Mesendoderm (in vitro differentiated cells): ENCODE measurements at places on chromosomes 5 and 9.
A peak's percentile ranks its signal among the peaks of the same experiment; 100 is the strongest.

- no peaks in the 10 kb centered on the region for H3K27me3 ChIP-seq
- no peaks in the 10 kb centered on the region for H3K4me1 ChIP-seq
- H3K27ac ChIP-seq, result no peak overlapping the region
Observed at GRCh38 chr5:106601620-106602019, 1069.1 kb downstream of the EFNA5 start.

DNA sequence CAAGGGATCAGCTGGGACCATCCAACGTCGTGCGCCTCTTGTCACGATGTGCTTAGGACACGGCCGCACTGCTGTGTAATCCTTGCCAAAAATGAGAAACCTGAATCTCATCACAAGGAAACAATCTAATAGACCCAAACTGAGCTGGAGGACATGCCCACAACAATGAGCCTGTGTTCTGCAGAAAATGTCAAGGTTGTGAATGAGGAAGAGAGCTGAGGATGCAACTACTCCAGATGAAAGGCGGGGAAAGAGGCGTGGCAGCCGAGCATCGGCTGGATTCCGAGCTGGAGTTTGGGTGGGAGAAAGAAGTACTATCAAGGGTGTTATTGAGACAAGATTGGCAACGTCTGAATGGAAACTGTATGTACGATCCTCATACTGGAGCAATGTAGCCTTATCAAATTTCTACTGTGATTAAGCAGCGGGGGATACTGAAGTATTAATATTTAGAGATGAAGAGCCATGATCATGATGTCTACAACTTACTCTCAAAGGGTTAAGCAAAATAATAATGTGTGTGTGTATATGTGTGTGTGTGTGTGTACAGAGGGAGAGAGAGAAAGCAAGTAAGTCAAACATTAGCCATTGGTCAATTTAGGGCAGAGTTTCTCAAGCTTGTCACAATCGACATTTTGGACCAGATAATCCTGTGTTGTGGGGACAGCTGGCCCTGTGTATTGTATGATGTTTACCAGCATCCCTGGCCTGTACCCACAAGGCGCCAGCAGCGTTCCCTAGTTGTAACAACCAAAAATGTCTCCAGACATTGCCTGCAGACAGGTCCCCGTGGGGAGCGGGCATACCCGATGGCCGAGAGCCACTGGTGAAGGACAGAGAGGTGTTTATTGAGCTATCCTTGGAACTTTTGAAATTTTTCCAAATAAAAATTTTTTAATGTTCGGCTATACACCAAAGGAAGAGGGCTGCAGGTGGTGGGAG lies 46.5 kb downstream of the DUSP1 start:
- H3K4me3 ChIP-seq, result no peak overlapping the region
- no peak overlapping the region for H3K27ac ChIP-seq
- no peak for DNase-seq
- H3K27me3 ChIP-seq, result peaks cover 8% of the 10 kb centered on the region

DNA sequence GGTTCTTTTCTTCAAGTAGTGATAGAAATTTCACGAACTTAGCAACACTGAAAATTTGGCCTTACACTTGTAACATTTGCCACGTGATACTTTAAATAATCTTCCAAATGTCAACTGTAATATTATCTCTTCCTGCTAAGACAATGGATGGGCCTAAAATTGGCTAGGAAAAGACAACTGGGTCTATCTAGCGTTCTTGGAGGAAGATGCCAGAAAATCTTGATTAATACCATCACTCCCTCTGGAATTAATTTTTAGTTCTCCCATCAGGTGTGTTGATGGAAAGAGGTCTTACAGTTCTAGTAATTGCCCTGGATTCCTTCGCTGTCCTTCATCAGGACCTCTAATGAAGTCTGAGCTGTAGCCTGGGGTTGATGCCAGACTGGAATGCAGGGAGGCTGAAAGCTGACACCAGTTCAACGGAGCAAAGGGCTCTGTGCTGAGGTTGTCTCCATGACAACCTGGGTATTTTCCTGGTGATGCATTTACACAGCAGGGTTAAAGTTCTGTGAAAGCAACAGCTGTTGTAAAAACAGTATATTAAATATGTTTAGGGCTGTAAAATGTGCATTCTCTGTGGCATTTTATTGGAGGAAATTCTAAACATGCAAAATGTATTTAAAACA lies 92.3 kb downstream of the GAS1 start:
- no peaks in the 10 kb centered on the region for H3K27me3 ChIP-seq
- peak; percentile 97 for DNase-seq
- H3K4me1 ChIP-seq, result no peaks in the 10 kb centered on the region

- H3K4me1 ChIP-seq, result peaks cover 2% of the 10 kb centered on the region
- no peak overlapping the region for H3K4me3 ChIP-seq
- H3K27me3 ChIP-seq, result no peaks in the 10 kb centered on the region
- no peak overlapping the region for H3K27ac ChIP-seq
Observed at GRCh38 chr5:127335381-127335780, 44.8 kb downstream of the MEGF10 start.

GRCh38 chr9:88950341-88951154 lies 40.7 kb upstream of the S1PR3 start:
- H3K4me3 ChIP-seq, result no peak overlapping the region
- no peak for DNase-seq
- no peak overlapping the region for H3K27ac ChIP-seq
- no peaks in the 10 kb centered on the region for H3K36me3 ChIP-seq
- no peaks in the 10 kb centered on the region for H3K4me1 ChIP-seq

GRCh38 chr5:160260006-160260775 lies 30.9 kb downstream of the FABP6 start:
- H3K27ac ChIP-seq, result no peak overlapping the region
- no peak overlapping the region for H3K4me3 ChIP-seq
- peak; percentile 78 for DNase-seq
- H3K27me3 ChIP-seq, result no peaks in the 10 kb centered on the region
- no peaks in the 10 kb centered on the region for H3K4me1 ChIP-seq
- no peaks in the 10 kb centered on the region for H3K36me3 ChIP-seq

GRCh38 chr9:93011114-93011513 lies 47.4 kb upstream of the SUSD3 start:
- H3K27me3 ChIP-seq, result no peaks in the 10 kb centered on the region
- H3K36me3 ChIP-seq, result no peaks in the 10 kb centered on the region
- H3K27ac ChIP-seq, result no peak overlapping the region
- H3K4me1 ChIP-seq, result peaks cover 1% of the 10 kb centered on the region
- no peak for DNase-seq

GRCh38 chr5:132641241-132641723 lies 16.7 kb upstream of the IL13 start:
- DNase-seq, result no peak
- no peaks in the 10 kb centered on the region for H3K27me3 ChIP-seq
- no peaks in the 10 kb centered on the region for H3K4me1 ChIP-seq
- H3K27ac ChIP-seq, result no peak overlapping the region
- H3K4me3 ChIP-seq, result no peak overlapping the region

DNA sequence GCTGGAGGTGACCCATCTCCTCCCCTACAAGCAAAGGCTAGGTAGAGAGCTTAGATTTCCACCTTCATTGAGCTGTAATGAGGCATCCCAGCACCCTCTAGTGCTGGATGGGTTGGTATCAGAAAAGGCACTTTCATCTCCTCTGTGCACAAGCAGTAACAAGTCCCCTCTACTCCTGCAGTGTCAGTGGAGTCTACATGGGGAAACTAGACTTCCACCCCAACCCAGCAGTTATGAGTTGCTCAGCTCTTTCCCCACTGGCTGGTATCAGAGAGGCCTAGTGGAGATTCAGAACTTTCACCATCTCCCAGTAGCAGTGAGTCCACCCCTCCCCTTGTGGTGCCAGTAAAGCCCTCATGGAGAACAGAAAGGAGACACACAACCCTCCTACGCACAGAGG lies 17.9 kb downstream of the FCN1 start:
- H3K4me1 ChIP-seq, result no peaks in the 10 kb centered on the region
- H3K36me3 ChIP-seq, result no peaks in the 10 kb centered on the region
- no peak overlapping the region for H3K27ac ChIP-seq
- no peaks in the 10 kb centered on the region for H3K27me3 ChIP-seq

- H3K27me3 ChIP-seq, result no peaks in the 10 kb centered on the region
- H3K4me3 ChIP-seq, result no peak overlapping the region
- H3K4me1 ChIP-seq, result peaks cover 3% of the 10 kb centered on the region
- H3K27ac ChIP-seq, result no peak overlapping the region
Observed at GRCh38 chr9:16003785-16004184, 450.9 kb downstream of the CCDC171 start.

DNA sequence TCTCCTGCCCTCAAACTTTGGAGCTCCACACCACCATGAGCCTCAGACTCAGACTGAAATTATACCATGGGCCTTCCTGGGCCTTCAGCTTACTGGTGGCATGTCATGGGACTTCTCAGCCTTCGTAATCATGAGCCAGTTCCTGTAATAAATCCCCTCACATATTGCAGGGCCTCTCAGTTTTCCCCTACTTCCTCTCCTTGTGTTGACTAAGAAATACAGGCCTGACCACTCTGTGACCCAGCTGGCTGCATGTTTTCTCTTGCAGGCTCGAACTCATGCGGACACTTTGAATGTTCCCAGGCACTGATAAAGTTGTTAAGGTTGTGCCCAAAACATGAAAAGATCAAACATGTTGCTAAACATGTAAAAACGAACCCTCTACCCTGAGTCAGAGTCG lies 26.2 kb upstream of the SHC3 start:
- no peak overlapping the region for H3K4me3 ChIP-seq
- H3K27me3 ChIP-seq, result no peaks in the 10 kb centered on the region
- H3K4me1 ChIP-seq, result no peaks in the 10 kb centered on the region
- H3K36me3 ChIP-seq, result no peaks in the 10 kb centered on the region
- H3K27ac ChIP-seq, result no peak overlapping the region
- no peak for DNase-seq

DNA sequence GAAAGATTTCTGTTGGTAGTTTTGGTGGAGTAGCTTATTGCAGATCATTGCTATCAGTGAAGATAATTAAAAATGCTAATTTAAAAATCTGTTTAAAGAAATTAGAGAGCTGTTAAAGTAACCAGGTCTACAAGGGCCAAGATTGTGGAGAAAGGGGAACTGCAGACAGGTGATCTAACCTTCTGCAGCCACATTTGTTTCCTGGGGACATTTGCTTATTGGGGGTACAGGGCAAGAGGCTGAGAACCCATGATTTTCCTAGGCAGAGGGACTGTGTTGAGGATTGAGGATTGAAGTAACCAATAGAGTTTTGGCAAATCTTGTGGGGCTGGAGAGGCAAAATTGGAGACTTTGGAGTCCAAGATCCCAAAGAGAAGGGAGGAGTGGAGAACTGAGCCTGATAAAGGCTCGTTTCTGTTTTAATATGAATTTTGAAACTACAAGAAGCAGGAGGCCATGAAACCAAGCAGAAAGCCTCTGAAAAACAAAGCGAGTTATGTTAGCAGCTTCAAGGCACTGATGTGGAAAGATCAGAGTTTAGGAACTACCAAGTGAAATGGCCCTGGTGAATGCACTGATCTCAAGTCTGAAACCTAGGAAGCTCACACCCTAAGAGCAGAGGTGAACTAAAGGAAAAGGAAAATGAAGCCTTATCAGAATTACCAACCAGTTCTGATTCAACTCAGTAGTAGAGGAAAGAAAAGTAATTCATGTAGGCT lies 219.8 kb upstream of the C9orf72 start:
- no peak overlapping the region for H3K4me3 ChIP-seq
- no peak for DNase-seq
- H3K27me3 ChIP-seq, result no peaks in the 10 kb centered on the region
- no peak overlapping the region for H3K27ac ChIP-seq
- no peaks in the 10 kb centered on the region for H3K36me3 ChIP-seq

- no peaks in the 10 kb centered on the region for H3K27me3 ChIP-seq
- DNase-seq, result no peak
- H3K27ac ChIP-seq, result no peak overlapping the region
- H3K36me3 ChIP-seq, result no peaks in the 10 kb centered on the region
- no peak overlapping the region for H3K4me3 ChIP-seq
Observed at GRCh38 chr5:1208221-1208742, 6.9 kb downstream of the SLC6A19 start.
